ENCODE measurements at places on chromosomes 2 and 18.

- DNase-seq: no peak
These were observed 297.4 kb upstream of the MGAT5 start for GRCh38 chr2:133956434-133956935.

GRCh38 chr2:12862541-12862940 is 145.8 kb downstream of the TRIB2 start:
- DNase-seq: no peak

DNA sequence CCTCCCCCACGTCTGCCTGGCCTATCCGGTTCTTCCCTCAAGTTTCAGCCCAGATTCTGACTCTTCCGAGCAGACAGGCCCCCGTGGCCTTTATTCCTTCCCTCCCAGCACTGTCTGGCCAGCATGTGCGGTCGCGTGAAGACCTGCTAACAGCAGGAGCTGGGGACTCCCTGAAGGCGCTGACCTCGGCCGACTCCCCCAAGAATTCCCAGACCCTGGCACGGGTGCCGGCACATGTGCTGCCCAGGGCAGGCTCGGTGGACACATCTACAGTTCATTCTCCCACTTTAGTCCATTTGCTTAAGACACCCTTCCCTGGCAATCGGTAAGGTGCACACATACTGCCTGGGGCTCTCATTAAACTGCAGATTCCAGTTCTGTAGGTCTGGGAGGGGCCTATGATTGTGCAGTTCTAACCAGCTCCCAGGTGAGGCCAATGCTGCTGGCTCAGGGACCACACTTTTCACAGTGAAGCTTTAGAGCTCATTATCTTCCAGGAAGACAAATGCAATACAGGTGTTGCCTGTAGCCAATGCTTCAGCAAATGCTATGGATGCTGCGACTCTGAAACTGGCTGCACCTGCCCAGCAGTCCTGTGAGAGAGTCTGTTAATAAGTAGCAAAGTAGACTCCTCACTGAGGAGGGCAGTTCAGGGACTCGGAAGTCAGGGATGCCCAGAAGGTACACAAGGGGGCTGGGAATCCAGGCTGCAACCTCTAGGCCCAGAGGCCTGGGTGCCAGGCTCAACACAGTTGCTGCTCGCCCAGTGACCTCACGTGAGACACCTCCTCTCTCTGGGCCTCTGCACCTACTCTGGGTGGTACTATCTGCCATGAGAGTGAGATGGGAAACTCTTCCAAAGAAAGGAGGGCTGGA is 45.4 kb upstream of the TAF1B start:
- no peak for DNase-seq

- DNase-seq: peak; percentile 52
These were observed 106.9 kb downstream of the FBXO15 start for GRCh38 chr18:74040459-74041332.

GRCh38 chr2:215530191-215530968 is 94.5 kb upstream of the FN1 start:
- DNase-seq: no peak

GRCh38 chr18:2914881-2915240 is 68.1 kb downstream of the EMILIN2 start:
- no peak for DNase-seq

DNA sequence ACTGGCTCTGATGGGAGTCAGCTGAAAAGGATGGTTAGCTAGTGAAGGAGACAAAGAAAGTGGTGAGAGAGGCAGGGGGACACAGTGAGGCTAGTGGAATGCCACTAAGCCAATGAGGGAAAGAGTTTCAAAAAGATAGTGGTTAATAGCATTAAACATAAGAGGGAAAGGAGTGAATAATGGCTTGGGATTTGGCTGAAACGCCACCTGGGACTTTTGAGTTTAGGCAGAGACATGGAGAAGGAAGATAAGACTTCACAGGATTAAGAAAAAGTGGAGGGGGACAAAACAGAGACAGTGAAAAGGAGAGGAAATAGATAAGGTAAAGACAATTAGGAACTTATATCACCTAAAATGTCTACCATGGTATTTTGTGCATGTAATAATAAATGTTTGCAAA is 6.9 kb downstream of the CD28 start:
- DNase-seq: no peak

DNA sequence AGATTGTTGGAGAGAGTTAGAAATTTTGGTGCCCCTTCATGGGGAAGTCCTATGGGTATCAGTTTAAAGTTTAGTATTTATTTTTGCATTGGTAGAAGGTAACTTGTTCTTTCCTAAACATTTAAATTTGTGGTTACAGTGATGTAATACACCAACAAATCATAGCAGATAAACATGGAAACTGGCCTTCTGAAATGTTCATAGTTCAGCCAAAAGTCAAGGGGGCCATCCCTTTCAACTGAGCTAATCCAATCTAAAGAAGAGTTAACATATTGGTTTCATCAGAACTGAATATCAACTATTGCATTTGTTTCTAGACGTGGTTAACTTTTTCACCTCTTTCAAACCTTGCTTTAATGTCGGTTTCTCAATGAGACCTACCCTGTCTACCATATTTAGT is 46.3 kb downstream of the PPP1R1C start:
- no peak for DNase-seq

DNA sequence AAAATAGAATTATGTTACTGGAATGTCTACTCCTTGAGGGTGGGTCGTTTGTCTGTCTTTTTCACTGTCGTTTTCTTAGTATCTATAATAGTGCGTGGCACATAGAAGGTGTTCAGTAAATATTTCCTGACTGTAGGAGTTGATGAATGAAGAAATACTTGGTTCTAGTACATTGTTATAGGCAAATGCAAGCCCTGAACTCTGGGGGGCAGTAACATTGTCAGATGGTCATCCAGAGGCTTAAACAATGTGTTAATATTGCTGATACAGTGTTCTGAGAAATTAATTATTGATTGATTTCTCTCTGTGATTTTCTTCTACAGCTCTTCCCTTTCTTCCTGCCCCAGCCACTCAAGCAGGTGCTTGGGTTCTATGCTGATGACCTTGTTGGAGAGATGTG is 24.4 kb upstream of the THOC1 start:
- no peak for DNase-seq

GRCh38 chr2:195146761-195147541 is 510.1 kb upstream of the SLC39A10 start:
- DNase-seq: no peak

DNA sequence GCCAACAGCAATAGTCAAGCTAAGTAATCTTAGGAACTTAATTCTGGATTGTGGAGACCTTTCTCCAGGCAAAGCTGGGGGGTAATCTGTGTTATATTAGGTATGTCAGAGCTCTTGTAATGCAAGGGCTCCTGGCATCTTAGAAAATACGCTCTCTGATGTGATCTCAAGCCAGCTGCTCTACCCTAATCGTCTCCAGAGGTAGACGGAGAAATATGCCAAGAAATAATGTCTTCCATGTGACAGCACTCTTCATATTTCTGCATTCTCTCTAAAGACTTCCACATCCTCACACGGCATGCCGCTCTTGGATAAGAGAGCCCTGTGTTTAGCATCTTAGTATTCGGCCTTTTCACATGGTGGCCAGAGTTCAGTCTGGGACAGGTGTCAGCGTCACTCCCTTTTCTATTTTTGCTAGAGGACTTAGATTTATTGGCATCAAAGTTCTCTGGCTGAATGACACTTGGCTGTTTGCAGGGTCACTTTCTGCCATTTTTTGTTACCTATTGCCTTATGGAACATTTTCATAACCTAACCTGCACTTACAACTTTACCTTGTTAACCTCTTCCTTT is 25.2 kb downstream of the CAPN13 start:
- no peak for DNase-seq

DNA sequence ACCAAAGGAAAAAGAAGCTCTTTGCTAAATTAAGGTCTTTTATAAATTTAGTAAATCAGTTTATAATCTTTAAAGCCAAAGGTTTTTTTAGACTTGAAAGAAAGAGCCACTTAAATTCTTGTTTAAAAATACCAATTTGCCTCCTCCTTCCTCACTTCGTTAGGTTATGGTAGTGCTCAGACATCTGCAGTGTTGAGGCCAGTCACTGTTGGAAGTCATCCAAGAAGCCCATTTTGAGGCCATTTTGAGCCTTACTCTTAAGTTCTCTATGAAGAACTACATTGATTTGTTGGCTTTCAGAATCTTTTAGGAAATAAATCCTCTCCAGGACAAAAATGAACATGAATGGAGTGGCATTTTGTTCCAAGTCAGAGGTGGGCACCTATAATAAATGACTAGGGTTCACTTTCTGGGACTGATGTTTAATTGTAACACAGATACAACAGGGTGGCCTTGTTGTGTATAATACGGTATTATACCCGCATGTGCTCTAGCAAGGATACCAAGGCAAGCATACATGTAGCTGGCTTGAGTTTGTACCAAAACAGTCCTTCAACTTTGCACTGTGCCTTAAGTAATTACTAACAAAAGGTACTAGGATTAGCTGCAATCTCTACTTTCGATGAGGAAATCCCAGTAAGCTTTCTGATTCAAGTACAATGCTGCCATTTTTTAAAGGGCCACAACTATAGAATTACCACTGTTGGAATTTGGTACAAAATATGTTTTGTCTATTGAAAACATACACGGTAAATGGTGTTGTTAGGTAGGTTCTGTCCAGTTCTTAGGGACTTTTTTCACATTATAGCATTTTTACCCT is 22.8 kb downstream of the SLC66A3 start:
- DNase-seq: no peak

DNA sequence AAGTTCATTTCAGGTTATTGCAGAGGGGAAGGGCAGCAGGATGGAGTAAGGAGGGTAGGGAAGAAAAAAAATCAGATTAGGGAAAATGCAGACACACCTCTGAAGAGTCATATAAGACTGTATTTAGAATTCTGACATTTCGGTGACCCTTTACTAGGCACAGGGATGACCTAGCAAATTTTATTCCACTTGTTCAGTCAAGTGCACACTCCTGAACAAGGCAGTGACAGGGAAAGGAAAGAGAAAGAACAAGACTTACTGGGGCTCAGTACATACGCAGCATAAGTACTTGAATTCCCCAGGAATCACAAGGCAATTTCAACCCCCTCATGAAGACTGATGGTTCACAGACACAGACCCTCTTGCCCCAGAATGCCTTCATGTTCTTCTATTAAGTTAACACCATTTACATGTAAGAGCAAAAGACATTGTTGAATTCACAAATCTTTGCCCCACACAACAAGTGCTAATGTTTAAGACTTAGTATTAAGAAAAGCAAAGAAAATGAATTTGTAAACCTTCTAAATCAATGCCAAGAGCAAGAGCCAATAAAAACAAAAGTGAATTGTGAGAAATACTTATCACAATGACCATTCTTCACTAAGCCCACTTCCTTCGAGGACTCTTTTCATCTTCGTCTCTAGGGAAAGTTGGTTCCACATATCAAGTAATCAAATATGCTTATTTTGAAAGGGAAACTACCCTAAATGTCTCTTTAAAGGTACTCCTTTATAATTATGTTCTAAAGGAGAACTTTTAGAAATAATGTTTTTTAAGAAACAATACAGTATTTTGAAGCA is 47.0 kb downstream of the COBLL1 start:
- no peak for DNase-seq

DNA sequence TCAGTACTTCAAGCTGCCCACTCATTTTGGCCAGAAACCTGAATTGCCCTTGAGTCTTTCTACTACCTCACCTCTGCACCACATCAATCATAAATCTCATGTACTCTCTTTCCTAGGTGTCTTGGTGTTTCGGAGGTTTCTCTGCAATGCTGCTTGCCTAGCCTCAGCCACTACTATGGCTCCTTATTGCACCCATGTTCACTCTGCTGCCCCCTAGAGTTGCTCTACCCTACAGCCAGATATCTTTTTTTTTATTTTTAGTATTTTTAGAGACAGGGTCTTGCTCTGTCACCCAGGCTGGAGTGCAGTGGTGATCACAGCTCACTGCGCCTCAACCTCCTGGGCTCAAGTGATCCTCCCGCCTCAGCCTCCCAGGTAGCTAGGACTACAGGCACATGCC is 413.0 kb downstream of the PTPRM start:
- DNase-seq: no peak

DNA sequence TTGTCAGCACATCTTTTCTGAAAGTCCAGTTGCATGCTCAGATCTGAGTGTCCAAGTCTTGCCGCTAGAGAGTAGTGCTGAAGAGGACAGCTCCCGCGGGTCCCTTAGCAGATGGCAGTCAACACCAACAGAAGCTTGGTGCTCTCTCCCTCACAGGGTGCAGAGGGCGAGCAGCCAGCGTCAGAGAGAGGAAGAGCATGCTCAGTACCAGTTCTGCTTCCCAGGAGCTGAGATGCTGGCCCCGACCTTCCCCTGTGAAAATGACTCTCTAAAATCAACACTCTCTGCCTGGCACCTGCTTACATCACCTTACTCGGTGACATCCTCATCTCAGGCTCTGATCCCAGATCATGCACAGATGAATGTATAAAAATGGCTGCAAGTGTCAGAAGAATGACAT is 86.0 kb upstream of the TWIST2 start:
- no peak for DNase-seq

DNA sequence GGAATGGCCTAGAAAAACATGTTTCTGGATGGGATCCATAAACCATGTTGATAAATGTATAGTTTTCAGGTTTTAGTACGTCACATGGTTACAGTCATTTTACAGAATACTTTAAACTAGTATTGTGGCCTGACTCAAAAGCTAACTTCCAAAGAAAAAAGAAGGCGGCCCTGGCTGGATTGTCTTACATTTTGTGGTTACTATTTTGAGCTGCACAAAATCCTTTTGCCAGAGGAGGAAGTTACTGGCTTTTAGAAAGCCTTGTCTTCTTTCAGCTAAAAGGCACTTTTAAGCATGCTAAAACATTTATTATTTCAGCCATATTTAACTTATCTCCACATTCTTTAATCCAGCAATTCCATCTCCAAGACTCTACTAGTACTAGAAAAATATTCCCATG is 227.9 kb downstream of the CDH2 start:
- no peak for DNase-seq

DNA sequence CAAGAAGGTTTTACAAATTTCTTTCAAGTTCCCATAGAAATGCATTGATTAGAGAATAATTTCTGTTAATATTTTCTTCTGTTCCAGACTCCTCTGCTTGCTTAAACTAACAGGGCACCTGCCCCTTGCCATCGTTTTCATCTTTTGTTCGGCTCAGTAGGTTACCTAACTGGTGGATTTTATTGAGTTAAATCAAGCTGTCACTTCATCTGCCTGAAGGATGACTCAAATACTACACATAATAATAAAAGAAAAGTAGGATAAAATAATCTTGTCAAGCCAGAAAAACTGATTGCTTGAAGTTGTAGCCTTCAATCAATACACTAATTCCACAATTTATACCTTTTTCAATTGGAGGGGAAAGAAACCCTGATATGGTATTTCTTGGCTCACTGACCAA is 234.0 kb downstream of the NR4A2 start:
- no peak for DNase-seq

DNA sequence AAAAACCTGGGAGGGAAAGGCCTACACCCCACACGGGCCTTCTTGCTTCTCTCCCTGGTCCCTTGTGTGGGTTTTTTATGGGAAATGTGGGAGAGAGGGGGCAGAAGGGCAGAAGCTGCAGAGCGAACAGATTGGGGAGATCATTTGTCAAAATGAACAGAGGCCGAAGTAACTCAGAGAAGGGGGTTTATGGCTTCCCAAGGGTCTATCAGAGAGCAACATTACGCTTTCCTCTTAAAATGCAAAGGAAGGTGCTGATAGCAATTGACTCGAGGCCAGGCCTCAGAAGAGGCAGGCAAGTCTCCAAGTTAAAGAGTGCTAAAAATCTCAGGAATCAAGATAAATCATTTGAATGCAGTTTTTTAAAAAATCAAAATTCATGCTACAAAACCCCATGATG is 101.5 kb downstream of the SGPP2 start:
- DNase-seq: no peak

GRCh38 chr2:14932285-14932684 is 299.8 kb downstream of the LRATD1 start:
- no peak for DNase-seq

All from stimulated activated CD8-positive, alpha-beta memory T cell treated with anti-CD3 and anti-CD28 coated beads, Interleukin-7, amount 100 ng/mL, for 24 hours (primary cell).